Renal cortex interstitium (tissue), 15 donors: ENCODE measurements at places on chromosomes 7 and 10. TPM values are rescaled to one million over a fixed set of nuclear protein-coding genes. Genes with fewer than 3 reads are reported as not detected.

DNA sequence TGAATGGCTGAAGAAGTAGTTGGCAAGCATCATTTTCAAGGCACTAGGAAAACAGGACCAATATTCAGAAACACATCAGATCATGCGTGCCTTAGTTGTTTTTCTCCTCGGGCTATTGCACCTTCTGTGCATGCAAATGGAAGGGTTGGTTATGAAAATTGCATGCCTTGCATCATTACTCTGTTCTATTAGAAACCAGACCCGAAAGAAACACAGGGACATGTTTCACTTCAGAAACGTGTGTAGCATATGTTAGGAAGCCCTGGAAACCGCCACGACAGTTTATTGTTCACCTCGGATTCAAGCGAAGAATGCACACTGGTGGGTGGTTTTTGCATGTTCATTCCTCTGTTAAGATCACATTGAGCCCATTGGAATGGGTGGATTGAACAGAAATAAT, 214.7 kb downstream of the FRMD4A start:
- DNase-seq, result no peak

DNA sequence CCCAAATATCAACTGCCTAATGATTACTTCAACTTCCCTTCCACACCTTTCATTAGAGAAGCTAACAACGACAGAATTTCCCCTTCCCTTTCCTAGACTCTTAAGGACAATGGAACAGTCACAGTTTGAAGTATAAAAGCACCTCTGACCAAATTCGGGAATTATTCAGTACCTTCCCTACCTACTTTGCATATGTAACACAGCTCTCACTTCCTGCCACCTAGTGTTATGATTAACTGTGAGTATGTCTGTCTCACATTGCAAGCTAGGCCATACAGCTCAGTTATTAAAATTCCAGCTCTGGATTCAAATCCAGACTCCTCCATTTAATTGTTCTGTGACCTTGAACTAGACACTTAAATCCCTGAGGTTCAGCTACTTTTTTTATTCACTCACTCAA, 44.8 kb upstream of the HPSE2 start:
- no peak for DNase-seq

- DNase-seq, result no peak
These were observed 75.2 kb upstream of the PRR15 start for GRCh38 chr7:29488203-29488970.

- no peak for DNase-seq
These were observed 18.9 kb downstream of the BAG3 start for GRCh38 chr10:119669975-119670640.

- no peak for DNase-seq
These were observed 70.5 kb downstream of the SEMA3A start for GRCh38 chr7:84123965-84124547.

- DNase-seq, result no peak
These were observed 169.2 kb downstream of the PRKCQ start for GRCh38 chr10:6410830-6411229.

DNA sequence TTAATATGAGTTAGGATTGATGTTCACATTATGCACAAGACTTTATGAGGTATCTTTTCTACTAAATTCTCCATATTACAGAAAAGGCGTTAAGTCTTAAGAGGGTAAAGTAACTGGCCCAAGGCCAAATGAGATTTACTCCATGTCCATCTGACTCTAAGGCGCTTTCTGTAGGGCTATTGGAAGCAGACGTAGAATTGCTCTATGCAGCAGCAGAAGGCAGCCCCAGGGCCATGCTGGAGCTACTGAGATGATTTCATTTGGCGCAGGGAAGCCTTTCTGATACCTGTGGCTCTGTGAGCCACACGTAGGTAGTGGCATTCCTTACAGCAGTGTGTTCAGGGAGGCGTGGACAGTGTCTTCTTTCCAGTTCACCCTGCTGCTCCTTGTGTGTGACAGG, 133.1 kb downstream of the SH2D4B start:
- no peak for DNase-seq

DNA sequence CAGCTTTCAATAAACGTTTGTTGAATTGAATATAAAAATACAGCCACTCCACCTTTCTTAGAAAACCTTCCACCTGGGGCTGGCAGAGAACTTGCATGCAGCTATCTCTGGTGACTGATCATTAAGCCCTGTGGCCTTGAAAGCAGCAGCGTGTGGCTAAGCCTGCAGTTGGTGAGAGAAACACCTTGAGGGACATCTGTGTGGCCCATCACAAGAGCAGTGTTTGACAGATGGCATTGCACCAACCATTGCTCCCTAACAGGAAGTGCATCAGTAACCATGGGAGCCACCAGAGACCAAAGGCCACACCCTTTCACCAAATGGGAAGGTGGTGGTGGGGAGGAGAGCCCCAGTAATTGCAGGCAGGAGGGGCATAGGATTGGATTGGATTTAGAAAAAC, 22.4 kb downstream of the RHOBTB1 start:
- no peak for DNase-seq

- DNase-seq, result peak; percentile 55
These were observed 545.1 kb downstream of the AUTS2 start for GRCh38 chr7:70143075-70144044.

DNA sequence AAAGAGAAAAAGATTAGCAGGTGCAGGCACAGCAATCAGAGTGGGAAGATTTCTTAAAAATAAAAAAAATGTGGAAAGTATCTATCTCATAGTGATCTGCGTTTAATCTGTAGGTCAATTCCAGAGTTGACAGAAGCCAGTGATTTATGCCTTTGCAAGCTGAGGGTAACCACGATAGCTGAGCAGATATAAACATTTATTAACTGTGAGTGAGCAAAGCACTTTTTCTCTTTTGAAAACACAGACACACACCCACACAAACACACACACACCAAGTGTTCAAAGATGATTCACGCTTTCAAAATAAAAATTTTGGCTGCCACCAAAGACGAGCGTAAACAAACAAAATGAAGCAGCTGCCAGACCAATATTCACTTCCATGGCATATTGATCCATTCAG, 243.2 kb upstream of the SLC26A5 start:
- DNase-seq, result no peak

- DNase-seq, result no peak
These were observed 153.0 kb downstream of the GRK5 start for GRCh38 chr10:119360181-119360921.

DNA sequence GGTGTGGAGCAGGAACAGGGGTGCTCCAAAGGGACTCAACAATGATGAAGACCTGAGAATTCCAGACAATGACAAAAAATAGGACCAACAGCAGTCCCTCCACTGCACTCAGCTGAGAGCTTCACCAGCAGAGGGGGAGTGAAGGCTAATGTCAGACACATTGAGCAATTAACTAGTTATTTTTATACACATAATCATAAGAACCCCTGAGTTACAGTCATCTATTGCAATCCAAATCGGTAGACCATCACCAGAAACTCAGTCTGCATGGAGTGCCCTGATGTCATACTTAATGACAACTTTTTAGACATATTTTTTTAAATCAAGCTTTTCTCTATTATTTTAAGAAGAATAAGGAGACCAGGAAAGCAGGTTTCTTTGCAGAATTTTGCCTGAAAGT, 30.6 kb upstream of the IKZF1 start:
- no peak for DNase-seq

GRCh38 chr10:14667781-14668180, 106.9 kb downstream of the FAM107B start:
- DNase-seq, result no peak

GRCh38 chr7:95491634-95492314, 6.0 kb downstream of the ASB4 start:
- DNase-seq, result no peak

DNA sequence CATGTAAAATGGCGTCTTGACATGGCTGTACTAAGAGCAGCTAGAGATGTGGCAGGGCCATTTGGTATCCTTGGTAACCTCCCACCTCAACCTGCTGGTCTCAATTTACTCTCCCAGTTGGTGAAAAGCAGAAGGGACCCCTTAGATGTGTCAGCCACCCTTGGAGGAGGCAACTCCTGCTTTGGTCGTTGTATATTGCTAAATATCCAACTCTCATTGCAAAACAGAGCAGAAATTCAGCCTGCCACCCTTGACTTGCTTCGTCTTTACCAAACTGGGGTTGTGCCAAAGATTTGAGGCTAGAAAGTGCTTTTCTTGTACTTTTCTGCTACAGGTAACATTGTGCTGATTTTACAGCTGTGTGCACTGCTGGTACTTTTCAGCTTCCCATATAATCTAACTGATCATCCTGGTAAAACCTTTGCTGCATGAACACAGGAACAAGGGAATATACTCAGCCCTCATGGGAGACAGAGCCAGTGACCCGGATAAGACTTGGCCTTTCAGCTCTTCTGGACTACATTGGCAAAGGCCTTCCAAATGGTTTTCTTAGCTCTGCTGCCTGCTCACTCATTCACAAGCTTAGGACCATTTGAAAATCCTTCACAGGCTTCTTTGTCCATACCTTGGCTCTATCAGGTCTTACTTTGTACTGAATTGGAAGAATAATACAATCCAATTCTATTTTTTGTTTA, 2.2 kb upstream of the VSTM4 start:
- DNase-seq, result no peak

DNA sequence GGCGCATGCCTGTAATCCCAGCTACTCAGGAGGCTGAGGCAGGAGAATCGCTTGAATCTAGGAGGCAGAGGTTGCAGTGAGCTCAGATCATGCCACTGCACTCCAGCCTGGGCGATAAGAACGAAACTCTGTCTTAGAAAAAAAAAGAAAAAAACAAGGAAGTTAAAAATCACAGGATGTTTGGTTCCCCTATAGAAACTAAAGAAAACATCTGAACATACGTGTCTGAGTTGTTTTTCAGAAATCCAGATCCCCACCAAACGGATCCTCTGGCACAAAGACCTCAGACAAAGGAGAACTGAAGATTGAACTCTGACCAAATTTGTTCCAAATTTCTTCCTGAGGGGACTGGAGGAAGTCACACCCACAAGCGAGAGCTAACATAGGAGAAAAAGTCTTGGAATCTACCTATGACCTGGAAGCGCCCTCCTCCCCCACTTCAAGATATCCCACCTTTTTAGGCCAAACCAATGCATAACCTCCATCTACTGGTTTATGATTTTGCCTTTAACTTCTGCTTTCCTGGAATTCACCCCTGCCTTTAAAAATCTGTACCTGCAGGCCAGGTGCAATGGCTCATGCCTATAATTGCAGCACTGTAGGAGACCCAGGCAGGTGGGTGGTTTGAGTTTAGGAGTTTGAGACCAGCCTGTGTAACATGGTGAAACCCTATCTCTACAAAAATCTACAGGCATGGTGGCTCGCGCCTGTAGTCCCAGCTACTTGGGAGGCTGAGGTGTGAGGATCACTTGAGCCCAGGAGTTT, 19.7 kb upstream of the SIRT1 start:
- DNase-seq, result no peak

DNA sequence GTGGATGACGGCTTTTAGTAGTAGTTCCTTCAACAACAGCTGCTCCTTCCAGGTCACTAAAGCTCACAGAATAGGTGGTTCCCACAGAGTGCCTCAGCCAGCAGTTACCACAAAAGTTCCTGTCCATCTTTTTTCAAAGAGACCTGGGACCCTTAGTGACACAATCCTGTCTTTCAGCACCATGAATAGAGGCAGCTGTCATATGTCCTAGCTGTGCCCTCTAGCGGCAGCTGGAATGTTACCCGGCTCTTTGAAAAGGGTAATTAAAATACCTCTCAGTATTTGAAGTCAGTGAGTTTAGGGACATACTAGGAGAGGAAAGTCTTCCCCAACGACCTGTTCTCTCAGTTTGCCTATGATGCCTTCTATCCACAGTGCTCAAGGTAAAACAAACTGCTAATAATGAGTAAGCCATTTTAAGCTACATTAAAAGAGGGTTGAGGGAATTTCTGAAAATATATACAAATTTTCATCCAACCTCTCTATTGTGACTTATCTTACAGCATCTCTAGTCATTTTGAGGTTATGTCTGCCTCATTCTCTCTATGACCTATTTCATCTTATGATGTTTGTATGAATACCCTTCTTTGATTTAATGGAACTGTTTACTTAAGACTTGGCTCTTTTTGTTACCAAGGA, 290.8 kb downstream of the NXPH1 start:
- DNase-seq, result peak; percentile 18

- no peak for DNase-seq
These were observed 60.0 kb upstream of the ORC5 start for GRCh38 chr7:104267701-104268368.

- no peak for DNase-seq
These were observed 85.8 kb downstream of the CALN1 start for GRCh38 chr7:72326365-72326764.

DNA sequence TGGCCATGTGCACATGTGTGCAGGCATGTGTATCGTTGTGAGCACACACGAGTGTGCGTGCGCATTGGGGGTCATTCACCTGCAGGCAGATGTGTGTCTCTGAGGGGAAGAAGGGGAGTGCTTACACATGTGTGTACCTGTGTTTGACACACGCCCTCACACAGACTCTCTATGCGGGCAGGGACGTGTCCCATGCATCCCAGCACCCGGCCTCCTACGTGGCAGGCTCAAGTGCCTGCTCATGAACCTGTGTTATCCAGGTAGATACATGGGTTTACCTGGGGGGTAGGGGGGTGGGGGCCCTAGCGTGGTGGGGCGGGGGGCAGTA, 18.6 kb downstream of the KCP start:
- DNase-seq, result no peak

GRCh38 chr10:97116462-97117162, 69.1 kb downstream of the SLIT1 start:
- no peak for DNase-seq

GRCh38 chr7:86788948-86789347, 145.2 kb downstream of the GRM3 start:
- DNase-seq, result no peak

- DNase-seq, result no peak
These were observed 392.1 kb upstream of the PODXL start for GRCh38 chr7:131948434-131949053.

- DNase-seq, result no peak
These were observed 85.2 kb downstream of the RTKN2 start for GRCh38 chr10:62183442-62183841.

- DNase-seq, result no peak
These were observed 65.9 kb downstream of the ELFN1 start for GRCh38 chr7:1735806-1736483.

The HOXA5 gene
- 70.3 TPM for polyA plus RNA-seq

The HOXA11 gene
- polyA plus RNA-seq, result 35.9 TPM

The AP5Z1 gene
- polyA plus RNA-seq, result 26.5 TPM

The LAMTOR4 gene
- 116 TPM for polyA plus RNA-seq

The UCMA gene
- polyA plus RNA-seq, result not detected

The CLRN3 gene
- 17.3 TPM for polyA plus RNA-seq

The PIP gene
- not detected for polyA plus RNA-seq

The ICA1 gene
- polyA plus RNA-seq, result 25.8 TPM

The ZKSCAN1 gene
- 56.7 TPM for polyA plus RNA-seq

The KCP gene
- 21.4 TPM for polyA plus RNA-seq

The FZD8 gene
- 16.9 TPM for polyA plus RNA-seq

The MYOZ1 gene
- polyA plus RNA-seq, result 5.4 TPM

The HOXA10 gene
- 145 TPM for polyA plus RNA-seq

The ADCY1 gene
- polyA plus RNA-seq, result 3.0 TPM

The CEP41 gene
- 29.4 TPM for polyA plus RNA-seq

The PNLIPRP2 gene
- polyA plus RNA-seq, result 0.10 TPM

The SPDYE16 gene
- polyA plus RNA-seq, result 2.0 TPM

The ZNF789 gene
- polyA plus RNA-seq, result 23.5 TPM

The NUB1 gene
- 76.5 TPM for polyA plus RNA-seq

The HMX3 gene
- not detected for polyA plus RNA-seq

The HTR5A gene
- polyA plus RNA-seq, result not detected

The VIM gene
- 1,515 TPM for polyA plus RNA-seq

The OR9A2 gene
- not detected for polyA plus RNA-seq

The PNLIP gene
- polyA plus RNA-seq, result not detected
